ENCODE measurements at places on chromosomes 5 and 9.
A peak's percentile ranks its signal among the peaks of the same experiment; 100 is the strongest.

- no peak for DNase-seq
Observed at GRCh38 chr9:36213989-36214388, 23.3 kb downstream of the CLTA start.

- DNase-seq = no peak
Observed at GRCh38 chr5:157271740-157272271, 5.9 kb downstream of the CYFIP2 start.

- no peak for DNase-seq
Observed at GRCh38 chr5:150589862-150590601, 50.4 kb upstream of the SYNPO start.

DNA sequence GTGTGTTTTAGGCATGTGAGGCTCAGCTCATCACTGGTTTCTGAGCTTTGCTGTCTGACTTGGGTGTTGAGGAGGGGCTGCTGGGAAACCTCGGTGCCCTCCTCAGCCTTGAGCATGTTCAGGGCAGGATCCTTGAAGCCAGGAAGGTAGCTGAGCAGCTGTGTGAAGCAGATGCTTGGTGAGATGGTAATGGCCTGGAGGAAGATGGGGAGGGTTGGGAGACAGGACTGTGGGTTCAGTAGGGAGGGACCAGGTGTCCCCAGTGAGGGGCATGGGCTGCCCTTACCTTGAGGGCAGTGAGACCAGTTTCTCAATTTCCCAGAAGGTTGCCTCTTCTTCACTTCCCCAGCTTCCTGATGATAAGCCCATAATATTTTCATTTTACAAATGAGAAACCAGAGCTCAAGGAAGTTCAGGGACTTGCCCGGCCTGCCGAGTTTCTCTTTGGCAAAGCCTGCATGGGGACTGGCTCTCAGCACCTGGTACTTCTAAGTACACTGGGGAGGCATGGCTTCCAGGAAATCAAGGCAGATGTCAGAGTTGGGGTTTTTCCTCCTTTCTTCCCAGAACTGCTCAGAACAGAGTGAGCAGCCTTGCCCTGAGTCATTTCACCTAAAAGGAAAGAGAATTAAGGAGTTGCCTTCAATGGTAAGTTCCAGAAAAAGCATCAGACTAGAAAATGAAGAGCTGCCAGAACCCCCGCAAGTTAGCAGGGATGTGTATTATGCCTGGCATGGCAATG, 225.7 kb downstream of the MAST4 start:
- DNase-seq = no peak

DNA sequence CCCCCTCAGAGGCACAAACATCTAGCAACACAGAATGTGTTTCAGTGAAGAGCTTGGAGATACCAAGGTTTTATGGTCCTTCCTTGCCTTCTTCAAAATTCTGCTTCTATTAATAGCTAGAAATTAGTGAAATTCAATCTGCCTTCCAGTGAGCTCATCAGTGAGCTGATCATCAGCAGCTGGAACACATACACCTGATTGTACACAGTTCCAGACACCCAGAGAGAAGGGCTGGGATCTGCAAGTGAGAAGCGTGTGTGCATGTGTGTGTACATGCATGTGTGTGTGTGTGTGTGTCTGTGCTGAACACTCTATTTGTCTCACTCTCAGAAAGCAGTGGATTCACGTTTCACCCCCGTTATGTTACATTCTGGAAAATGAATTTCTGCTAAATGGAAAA, 28.5 kb downstream of the CFAP90 start:
- DNase-seq = no peak

DNA sequence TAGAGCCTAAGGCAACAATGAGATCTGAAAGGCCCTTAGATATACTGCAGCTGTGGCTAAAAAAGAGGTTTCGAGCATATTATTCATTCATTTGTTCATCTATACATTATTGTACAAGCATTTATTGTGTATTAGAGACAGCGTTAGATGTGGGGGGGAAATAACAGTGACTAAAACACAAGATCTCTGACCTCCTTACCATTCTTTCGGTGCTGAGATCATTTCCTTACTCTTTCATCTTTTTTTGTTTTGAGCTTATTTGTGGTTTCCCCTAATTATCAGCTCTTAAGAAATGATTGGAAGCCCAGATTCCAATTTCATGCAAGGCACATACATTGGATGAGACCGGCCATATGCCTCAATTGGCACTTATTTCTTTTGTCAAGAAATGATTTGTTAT, 113.2 kb downstream of the SEC61B start:
- no peak for DNase-seq

- DNase-seq = no peak
Observed at GRCh38 chr5:80588858-80589540, 18.9 kb upstream of the ANKRD34B start.

GRCh38 chr5:132474881-132475496, 15.6 kb downstream of the IRF1 start:
- peak; percentile 26 for DNase-seq

DNA sequence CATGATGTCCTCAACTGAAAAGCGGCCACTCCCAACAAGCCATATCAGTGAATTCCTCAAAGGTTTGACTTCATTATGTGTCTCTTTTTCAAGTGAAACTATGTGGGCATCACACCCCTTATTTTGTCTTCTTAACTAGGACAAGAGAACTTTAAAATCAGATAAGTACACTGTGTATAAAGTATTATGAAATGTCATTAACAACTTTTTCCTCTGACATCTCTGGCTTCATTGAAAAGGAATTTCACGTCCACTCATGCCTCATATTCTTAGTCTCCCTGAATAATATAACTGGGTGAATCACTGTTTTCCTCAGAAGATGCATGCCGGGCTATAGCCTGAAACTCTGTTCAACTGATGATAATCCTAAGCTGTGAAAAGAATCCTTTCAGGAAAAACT, 415.8 kb downstream of the ACTL7B start:
- no peak for DNase-seq

DNA sequence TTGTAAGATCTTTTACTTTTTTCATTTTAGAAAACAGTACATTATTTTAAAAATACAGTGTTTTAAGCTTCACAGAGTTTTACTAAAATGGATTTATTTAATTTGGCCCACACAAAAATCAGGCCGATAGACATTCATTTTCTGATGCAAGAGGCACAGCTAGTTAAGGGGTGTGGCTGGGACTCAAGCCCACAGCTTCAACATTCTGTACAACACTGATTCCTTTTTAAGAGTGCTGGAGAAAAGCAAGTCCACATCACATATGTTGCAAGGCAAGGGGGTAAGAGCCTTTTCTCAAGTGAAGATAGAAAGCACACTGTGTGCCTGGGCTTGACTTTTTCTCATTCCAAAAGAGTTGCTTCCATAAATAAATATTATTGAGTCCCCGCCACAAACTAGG, 195.9 kb downstream of the RFK start:
- DNase-seq = no peak

DNA sequence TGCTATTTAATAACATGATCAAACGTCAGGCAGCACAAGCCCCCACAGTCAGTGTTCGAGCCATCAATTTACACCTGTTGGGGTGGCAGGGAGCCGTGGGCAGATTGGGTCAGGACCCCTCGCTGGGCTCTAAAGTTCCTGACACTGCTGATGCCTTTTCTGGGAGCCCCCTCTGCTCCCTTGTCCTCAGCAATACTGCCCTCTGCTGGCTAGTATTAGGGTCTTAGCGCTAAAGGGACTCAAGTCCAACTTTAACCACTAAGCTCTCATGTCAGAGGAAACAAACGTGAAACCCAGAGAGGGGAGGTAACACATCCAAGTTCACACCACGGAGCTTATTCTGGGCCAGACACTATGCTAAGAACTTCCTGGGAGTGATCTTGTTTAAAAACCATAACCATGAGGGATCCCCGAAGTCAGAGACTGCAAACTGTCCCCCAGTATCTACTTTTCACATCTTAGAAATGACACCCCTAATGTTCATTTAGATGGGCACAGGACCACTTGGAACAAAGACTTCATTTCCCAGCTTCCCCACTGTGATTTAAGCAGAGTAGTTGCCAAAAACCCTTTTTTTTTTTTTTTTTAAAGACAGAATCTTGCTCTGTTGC, 20.4 kb downstream of the ANKS6 start:
- peak; percentile 65 for DNase-seq
